ENCODE measurements at places on chromosomes 1 and 21.

- DNase-seq = no peak
Measured at GRCh38 chr21:38264571-38264970, 7.8 kb downstream of the KCNJ15 start.

GRCh38 chr1:109635862-109636200, 16.2 kb downstream of the AMPD2 start:
- DNase-seq = no peak

- no peak for DNase-seq
Measured at GRCh38 chr1:32709476-32709875, 6.9 kb upstream of the SYNC start.

- DNase-seq = peak; percentile 84
Measured at GRCh38 chr1:224203243-224204016, 20.4 kb downstream of the DEGS1 start.

GRCh38 chr1:35864813-35865212, 18.2 kb upstream of the AGO1 start:
- no peak for DNase-seq

GRCh38 chr1:206855859-206856258, 9.6 kb upstream of the IL20 start:
- no peak for DNase-seq

GRCh38 chr1:219967361-219967760, 39.0 kb upstream of the SLC30A10 start:
- DNase-seq = no peak

DNA sequence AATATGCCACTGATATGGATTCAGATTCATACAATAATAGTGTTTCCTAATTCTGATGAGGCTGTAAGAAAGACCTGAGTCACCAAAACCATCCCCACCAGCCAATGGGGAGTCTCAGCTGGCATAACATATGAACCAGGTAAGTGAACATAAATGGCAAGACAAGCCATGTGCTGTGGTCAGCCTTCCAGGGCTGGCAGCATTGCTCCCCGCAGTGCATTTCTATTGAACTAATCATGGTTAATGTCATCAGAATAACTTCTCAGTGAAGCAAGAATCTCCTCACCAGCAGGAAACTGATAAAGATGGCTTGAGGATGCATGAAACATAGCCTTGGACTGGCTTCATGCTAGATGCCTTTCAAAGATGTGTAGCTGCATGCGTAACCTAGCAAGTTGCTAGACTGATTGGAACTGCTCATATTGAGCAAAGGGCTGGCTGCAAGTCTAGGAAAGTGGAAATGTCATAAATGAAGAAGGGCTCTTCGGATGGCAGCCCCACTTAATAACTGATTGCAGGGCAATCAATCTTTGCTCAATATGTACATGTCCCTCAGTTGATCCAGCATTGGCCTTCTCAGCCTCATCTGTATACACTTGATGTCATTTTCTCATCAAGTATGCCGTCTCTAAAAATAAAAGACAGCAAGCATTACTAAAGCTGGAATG, 88.0 kb downstream of the NTNG1 start:
- DNase-seq = no peak

DNA sequence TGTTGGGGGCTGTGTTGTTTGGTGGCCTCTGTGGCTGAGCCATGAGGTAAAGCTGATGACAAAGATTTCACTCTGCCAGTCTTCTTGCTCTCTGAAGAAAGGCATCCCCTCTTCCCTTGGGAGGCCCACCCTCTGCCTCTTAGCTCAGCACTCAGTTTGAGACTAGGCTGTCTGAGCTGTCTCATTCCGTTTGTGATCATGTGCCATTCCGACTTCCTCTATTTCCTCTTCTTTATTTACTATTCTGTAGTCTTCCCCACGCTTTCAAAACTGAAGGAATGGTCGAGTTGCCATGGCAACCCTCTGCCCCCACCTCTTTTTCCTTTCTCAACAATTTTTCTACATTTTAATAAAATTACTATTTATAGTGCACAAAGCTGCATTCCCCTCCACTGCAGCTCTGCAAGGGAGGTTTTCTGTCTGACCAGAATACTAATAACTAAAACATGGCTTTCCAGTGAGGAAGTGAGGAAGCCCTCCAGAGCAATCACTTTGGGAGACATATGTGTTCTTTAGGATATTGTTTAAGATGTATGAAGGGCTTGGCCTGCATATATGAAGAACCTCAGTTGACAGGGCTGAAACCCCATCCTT, 30.8 kb downstream of the KCNA3 start:
- DNase-seq = no peak

Data from spleen (tissue), 13 donors.